ENCODE measurements at places on chromosomes 3 and 15.

GRCh38 chr3:195800240-195800639, 11.5 kb downstream of the MUC4 start:
- no peak for DNase-seq

DNA sequence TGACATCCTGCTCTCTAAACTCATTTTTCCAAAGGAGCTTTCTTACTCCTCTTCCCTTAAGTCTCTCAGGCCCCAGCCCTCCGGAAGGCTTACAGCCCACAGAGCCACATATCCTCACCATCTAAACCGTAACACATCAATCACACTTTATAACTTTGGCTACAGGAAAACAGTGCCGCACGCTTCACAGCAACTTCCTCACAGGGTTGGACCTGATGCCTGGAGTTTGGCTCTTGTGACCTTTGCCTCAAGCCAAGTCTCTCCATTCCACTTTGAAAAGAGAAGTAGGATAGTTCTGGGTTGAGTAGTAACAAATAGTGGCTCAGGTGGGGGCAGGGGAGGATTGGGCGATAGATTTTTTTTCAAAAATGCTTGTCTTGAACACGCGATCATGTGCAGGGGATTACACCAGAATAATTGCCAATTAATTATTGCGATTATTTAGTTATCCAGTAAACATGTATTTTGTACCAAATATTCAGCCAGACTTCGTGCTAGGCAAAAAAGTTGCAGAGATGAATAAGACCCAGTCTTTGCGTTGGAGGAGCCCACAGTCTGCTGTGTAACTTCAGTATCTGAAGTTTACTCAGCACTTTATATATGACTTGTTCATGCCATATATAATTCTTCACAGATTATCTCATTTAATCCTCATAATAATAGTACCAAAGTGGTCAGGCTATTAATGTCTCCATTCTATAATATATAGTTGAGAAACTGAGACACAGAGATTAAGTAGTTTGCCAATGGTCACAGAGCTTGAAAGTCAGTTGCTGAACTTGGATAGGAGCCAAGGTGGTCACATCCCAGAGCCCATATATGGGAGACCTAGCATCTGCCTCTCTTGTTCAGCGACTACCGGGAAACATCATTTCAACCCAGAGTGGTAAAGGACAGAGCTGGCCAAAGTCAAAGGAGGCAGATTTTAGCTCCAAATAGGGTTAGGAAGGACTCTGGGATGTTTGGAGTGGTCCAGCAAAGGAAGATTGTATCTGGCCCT, 2.4 kb upstream of the ETV5 start:
- DNase-seq: no peak

DNA sequence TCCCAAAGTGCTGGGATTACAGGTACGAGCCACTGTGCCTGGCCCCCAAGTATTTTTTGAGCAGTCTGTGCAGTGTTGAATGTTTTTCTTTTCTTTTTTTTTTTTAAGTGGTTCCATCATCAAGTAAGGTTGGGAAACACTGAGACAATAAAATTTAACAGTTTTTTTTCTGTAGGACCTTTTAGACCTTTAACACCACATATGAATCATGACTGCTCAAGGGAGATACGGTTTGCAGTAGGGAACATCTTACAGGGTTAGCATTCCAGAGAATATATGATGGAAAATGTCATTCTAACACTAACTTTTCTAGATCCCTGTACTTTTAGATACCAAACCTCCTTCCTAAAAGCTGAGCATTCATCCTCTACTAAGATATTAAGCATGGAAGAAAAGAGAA, 41.7 kb downstream of the SNX4 start:
- DNase-seq: no peak

- no peak for DNase-seq
Measured at GRCh38 chr15:98147415-98147814, 186.9 kb downstream of the ARRDC4 start.

DNA sequence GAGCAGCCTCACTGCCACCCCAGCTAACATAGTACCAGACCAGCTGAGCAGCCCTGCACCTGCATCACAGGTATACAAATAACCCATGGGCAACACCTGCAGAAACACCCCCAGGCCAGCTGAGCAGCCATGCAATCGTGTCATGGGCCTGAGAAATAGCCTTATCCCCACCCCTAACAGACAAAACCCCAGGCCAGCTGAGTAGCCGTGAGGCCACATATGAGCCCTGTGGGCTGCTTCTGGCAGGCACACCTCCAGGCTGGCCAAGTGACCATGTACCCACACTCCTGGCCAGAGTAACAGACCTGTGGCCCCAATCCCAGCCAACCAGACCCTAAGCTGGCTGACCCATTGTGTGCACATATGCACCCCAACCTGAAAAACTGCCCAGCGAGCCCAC, 138.6 kb downstream of the DMXL2 start:
- DNase-seq: no peak

GRCh38 chr3:167967257-167968036, 128.3 kb downstream of the GOLIM4 start:
- DNase-seq: no peak

- DNase-seq: no peak
Measured at GRCh38 chr3:71149959-71150954, 433.3 kb downstream of the FOXP1 start.

DNA sequence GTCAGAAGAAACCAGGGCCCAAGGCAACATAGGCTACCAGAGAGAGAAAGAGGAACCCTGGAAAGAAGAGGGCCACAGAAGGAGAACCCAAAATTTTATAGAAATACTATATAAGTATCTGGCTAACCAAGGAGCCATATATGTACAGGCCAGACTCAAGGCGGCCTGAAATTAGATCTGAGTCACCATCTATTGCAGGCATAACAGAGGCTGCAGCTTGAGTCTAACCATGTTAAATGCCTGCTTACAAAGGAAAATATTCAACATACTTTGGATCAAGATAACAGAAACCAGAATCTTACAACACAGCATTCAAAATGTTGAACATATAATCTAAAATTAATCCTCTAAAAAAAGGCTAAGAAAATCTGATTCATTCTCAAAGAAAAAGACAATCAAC, 23.1 kb downstream of the IGSF11 start:
- no peak for DNase-seq

GRCh38 chr3:156604642-156605144, 49.8 kb upstream of the SSR3 start:
- DNase-seq: no peak

DNA sequence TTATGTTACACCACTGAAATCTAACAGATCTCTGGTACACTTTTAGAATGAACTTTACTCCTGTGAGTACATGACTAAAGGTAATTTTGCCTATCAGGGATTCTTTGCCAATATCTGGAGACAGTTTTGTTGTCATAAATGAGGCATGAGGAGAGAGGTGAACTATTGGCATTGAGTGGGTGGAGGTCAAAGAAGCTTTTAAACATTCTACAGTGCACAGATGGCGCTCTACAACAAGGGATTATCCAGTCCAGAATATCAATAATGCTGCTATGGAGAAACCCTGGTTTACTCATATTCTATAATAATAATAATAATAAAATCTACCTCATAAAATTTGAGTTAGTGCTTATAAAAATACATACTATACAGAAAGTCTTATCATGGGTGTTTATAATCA, 702.3 kb downstream of the SI start:
- DNase-seq: no peak

GRCh38 chr3:54642147-54642546, 285.7 kb downstream of the LRTM1 start:
- no peak for DNase-seq

- DNase-seq: no peak
Measured at GRCh38 chr15:74403991-74404563, 29.7 kb downstream of the SEMA7A start.

GRCh38 chr15:39153058-39153714, 427.7 kb upstream of the THBS1 start:
- DNase-seq: no peak

DNA sequence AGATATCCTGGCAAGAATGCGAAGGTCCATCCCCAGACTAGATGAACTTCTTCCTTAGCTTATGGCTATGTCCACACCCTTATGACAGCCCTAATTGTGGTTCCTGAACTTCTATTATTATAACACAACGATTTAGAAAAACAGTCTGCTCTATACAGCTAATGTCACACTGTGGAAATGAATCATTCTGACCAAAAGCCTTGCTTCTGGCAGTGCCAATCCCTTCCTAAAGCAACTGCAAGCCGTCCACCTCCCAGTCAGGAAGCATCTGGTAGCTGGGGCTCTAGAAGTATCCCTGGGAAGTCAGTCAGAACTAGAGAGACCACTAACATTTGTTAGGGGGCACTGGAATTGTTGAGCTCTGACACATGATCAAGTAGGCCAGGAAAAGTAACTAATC, 45.0 kb downstream of the MYO5A start:
- DNase-seq: no peak

- DNase-seq: no peak
Measured at GRCh38 chr3:105572501-105572900, 205.8 kb downstream of the ALCAM start.

DNA sequence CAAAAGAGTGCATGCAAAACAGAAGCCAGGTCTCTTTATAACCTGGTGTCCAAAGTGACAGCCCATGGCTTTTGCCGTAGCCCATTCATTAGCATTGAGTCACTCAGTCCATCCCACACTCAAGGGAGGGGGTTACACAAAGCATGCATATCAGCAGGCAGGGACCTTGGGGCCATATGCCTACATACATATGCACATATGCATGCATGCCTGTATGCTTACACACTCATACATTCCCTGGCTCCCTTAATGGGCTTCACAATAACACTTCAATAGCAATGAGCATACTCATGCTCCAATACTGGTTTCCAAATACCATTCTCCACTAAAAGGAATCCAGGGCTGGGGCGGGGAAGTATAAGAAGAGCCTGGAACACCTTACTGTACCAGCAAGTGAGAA, 22.0 kb downstream of the TRPM1 start:
- no peak for DNase-seq

DNA sequence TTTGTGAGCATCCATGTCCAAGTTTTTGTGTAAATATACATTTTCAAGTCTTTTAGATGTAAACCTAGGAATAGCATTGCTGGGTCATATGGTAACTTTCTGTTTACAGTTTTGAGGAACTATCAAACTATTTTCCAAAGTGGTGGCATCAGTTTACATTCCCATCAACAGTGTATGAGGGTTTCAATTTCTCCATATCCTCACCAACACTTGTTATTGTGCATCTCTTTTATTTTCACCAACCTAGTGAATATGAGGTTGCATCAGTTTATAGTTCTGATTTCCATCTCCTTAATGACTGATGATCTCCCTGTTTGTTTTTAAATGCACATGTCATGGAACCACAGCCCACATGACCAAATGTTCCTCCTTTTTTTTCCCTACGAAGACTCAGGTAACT, 201.2 kb downstream of the FEZF2 start:
- DNase-seq: no peak

DNA sequence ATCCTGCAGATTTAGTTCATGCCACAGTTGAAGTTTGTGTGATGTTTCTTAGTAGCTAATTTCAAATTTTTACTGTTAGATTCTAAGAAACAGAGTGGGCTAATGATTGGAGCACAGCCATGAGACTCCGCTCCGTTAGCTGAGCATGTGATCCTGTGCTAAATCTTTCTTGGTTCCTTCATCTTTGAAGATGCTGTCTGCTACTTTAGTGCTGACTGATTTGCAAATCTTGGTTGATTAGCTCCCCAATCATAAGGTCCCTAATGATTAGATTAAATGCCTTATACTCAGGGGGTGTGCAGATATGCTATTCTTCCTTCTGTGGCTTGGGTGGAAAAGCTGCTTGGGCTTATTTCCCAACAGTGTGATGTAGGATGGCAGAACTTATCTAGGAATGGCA, 129.5 kb upstream of the ZBED2 start:
- DNase-seq: no peak

DNA sequence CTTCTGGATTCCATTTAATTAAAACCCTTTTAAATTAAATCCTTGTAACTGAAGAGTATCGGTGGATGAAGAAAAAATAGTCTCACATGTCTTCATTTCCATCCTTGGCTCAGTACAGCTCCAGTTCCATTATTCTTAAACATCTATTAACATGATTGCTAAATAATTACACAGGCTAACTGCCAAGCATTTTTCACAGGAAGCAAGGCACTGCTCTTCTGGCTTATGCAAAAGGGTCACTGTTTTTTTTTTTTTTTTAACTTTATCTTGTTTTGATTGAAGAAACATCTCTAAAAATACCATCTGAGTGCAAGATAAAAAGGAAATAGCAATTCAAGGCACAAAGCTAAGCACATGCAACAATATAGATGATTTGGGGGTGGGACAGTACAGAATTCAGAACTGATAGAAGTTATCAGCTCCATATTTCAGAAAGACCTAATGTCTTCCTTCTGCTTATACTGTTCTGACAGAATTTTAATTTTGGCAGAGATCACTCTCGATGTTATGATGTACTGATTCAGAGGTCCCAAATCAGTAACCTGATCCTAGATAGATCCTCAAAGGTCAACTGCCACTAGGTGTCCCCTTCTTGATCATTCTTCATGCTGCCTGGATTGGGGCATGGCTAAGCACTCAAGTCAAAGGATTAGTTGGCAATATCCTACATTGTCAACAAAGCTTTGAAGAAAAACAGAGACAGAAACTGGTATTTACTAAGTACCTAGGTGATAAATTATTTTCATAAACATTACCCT, 57.8 kb upstream of the ACTC1 start:
- no peak for DNase-seq

DNA sequence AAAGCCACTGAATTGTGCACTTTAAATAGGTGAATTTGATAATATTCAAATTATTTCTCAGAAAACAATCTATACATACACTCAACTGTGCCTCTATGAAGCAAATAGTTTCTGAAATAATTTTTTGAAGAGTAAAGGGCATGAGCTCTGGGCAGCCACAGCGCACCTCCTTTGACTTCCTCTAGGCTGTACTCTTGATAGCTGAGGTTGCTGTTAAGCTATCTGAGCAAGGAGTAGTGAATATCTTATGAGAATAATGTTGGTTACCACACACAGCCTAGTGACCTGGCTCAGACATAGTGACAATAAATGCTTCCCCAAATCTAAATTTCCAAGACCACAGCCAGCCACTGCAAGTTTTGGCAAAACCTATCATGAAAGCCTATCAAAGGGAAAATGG, 11.6 kb upstream of the SEC61A1 start:
- DNase-seq: no peak

GRCh38 chr3:193655831-193656433, 62.9 kb downstream of the OPA1 start:
- no peak for DNase-seq

GRCh38 chr15:62035256-62035924, 24.9 kb downstream of the VPS13C start:
- no peak for DNase-seq

- no peak for DNase-seq
Measured at GRCh38 chr3:14534516-14535191, 5.5 kb downstream of the GRIP2 start.

All from stimulated activated CD4-positive, alpha-beta T cell treated with anti-CD3 and anti-CD28 coated beads, Interleukin-15, amount 100 ng/mL, for 48 hours (primary cell).